ENCODE measurements at places on chromosomes 13 and 19.

DNA sequence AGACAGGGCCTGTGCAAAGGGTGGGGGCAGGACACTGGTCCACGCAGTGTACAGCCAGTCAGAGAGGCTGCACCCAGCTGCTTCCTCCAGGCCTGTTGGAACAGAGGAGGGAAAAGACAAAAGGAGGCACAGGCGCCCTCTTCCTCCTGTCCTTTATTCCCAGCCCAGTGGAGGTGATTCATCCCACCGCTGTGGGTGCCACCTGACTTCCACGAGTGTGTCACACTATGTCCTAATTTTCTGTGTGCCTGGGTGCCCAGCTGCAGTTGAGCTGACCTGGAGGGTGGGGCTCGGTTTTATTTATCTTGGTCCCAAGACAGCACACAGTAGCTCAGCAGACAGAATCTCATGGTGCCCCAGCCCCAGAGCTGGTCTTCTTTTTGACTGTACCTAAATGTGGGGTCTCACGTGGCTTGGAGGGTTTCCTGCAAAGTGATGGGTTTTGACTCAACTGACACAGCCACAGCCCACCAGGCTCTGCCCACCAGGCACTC lies 9.0 kb downstream of the EPS15L1 start:
- no peak for DNase-seq

- DNase-seq, result peak; percentile 78
Observed at GRCh38 chr19:34501339-34502320, 20.1 kb downstream of the WTIP start.

DNA sequence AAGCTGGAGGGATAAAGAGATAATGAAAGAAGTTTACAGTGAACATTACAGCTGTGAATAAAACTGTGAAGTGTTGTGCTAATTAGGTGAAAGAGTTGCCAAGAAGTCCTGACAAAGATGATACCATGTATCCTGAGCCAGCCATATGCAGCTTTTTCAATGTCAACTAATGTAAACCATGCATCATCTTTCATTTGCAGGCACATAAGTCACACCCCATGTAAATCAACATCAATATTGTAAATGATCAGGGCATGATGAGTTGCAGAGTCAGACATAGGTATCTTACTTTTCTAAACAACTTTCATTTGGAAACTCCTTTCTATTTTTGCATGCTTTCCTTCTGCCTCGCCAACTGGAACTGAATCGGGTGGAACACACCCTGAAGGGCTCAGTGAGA lies 569.1 kb downstream of the TBC1D4 start:
- DNase-seq, result no peak

- no peak for DNase-seq
Observed at GRCh38 chr19:13843104-13843921, 33.6 kb upstream of the NANOS3 start.

- no peak for DNase-seq
Observed at GRCh38 chr13:37647031-37647650, 48.6 kb upstream of the POSTN start.

- no peak for DNase-seq
Observed at GRCh38 chr13:46492946-46493345, 60.0 kb upstream of the LRCH1 start.
